ENCODE measurements at places on chromosomes 1 and 21.

- peak; percentile 59 for DNase-seq
Observed at GRCh38 chr1:151458802-151459330, 428 bp downstream of the POGZ start.

GRCh38 chr1:213680677-213681325, 307.0 kb upstream of the PROX1 start:
- no peak for DNase-seq

DNA sequence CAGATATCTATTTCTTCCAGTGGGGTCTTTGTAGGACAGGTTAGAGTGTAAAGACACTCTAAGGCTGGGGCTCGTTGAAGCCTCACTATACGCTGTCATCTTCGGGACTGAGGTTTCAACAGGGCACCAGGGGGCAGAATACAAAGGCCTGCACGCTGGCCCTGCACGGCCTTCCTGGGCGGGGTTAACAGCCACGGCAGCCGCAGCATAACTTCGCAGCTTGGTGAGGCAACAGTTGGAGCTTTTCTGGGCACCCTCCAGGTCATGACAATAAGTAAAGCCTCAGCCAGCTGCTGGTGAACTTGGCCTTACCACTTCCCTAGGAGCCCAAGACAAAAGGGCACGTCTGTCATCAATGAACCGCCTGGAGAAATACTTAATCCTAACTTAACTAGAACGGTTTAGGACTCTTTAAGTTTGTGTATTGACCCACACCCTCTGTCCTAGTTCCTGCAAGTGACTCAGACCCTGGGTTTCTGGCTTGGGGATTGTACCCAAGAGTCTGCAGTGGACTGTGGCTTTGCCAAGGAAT, 2.3 kb upstream of the RUNX1 start:
- DNase-seq: peak; percentile 58

DNA sequence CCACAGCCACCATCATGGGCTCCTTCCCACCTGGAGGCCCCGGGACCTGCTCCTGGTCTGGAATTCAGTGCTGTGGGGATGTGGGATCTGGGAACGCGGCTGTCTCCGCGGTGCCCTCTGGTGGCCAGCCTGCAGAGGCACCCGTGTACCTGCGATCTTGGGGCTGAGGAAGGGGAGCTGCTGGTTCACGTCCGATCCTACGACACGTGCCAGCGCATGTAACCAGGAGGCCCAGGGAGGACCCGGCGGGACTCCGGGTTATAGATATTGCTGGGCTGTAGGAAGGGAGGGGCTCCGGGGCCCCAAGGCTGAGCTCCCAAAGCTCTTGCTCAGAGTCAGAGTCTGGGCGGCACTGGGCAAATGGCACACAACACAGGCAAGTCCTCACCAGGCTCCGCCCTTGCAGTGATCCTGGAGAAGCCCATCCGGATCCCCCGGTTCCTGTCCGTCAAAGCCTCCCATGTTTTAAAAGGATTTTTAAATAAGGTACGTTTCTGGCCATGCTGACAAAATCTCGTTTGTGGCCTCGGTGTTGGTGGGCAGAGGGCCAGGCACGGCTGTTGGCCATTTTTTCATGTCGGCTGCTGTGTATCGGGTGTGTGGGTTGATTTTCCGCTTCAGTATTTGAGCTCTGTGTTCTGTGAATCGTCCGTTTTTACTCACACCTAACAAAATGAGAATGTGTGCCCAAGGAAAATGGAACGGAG, 20.1 kb downstream of the FAAP20 start:
- peak; percentile 78 for DNase-seq

- no peak for DNase-seq
Observed at GRCh38 chr1:24966724-24967346, 36.8 kb upstream of the RUNX3 start.

GRCh38 chr1:222301652-222302051, 246.3 kb downstream of the HHIPL2 start:
- DNase-seq: no peak

- DNase-seq: no peak
Observed at GRCh38 chr1:98503771-98504170, 157.8 kb upstream of the SNX7 start.

DNA sequence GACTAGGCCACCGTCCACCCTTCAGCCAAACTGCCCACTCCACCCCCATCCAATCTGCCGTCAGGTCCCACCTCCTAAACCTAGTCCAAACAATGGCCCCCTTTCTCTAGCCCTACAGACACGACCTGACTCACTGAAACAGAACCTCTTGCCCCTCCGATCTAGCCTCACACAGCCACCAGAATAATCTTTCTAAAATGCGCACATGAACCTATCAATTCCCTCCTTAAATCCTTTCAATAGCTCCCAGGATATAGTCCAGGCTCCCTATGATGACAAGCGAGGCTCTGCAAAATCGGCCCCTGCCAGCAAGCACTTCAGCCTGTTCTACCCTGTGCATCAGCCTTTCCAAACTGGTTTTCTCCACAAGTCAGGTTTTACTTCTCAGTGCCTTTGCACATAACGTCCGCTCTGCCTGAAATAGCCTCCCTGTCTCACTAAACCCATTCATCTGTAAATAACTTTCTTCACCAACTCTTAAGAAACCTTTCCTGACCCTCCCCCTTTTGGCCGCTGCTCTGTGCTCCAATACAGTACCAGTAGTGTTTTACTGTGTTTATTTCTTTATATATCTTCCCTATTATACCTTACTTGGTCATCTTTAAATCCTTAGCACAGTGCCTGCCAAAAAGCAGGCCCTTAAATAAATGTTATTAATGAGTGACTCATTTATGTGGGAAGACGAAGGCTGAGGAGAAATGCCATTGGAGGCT, 9.0 kb upstream of the CDC20 start:
- peak; percentile 70 for DNase-seq

GRCh38 chr1:13703558-13704490, 3.8 kb downstream of the PRDM2 start:
- DNase-seq: peak; percentile 15

DNA sequence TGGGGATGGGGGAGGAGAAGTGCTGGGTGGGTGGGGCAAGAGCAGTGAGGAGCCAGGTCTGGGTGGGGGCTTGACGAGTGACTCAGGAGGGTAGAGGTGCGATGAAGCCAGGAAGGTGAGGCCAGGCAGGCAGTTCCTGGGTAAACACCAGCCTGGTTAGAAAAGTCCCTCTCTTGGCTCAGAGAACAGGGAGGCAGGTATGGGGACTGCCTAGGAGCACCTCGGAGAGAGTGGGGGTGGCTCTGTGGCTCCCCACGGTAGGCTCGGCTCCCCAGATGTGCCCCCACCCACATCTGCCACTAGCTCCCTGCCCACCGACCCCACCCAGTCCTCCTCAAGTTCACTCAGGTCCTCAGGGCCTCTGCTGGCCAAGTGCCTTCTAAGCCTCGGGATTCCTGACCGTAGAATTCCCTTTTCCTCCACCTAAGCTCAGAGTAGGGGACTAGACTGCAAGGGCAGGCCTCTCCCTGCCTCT, 1.2 kb downstream of the HSPG2 start:
- DNase-seq: no peak

GRCh38 chr21:17779496-17779895, 39.7 kb downstream of the C21orf91 start:
- DNase-seq: no peak

DNA sequence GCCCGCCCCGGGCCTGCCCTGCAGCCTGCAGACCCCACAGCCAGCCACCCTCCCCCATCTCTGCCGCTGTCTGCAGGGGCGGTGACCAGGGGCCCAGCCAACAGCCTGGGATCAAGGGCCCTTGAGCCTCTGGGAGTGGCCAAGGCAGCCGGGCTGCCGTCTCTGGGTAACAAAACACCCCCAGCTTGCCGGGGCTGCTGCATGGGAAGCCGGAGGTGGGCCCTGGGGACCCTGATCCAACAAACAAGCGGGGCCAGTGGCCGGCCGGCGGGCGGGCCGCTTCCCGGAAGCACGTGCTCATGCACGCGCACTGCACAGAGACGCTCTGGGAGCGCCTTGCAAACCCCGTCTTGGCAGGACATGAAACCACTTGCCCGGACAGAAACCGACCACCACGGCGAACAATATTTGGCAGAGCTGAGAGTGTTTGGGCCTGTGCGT, 13.2 kb downstream of the MEGF6 start:
- no peak for DNase-seq

GRCh38 chr1:113244112-113244820, 146.0 kb upstream of the MAGI3 start:
- DNase-seq: no peak

GRCh38 chr1:6937048-6937447, 151.8 kb downstream of the CAMTA1 start:
- no peak for DNase-seq

- no peak for DNase-seq
Observed at GRCh38 chr1:204834336-204834735, 36.3 kb upstream of the NFASC start.

DNA sequence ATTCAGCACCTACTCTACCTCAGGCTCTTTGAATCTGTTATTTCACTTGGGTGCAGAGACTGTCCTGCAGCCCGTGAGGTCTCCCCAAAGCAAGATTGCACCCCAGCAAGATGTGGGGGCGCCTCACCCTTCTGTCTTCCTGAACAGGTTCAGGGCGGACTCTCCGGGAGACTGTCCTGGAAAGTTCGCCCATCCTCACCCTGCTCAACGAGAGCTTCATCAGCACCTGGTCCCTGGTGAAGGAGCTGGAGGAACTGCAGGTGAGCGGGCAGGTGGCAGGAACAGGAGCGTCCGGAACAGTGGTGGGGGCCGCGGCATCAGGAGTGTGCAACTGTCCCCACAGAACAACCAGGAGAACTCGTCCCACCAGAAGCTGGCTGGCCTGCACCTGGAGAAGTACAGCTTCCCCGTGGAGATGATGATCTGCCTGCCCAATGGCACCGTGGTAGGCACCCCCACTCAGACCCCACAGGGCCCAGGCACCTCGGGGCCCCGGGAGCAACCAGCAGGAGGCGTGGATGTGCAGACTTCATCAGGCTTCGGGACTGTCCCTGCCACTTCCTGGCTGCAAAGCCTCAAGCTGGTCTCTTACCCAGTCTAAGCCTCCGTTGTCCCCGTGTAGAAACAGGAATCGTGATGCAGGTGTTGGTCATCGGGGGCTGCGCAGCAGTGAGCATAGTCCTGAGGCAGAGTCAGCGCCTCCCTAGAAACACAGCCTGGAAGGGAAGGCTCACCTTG, 5.9 kb upstream of the MTFR1L start:
- DNase-seq: no peak

DNA sequence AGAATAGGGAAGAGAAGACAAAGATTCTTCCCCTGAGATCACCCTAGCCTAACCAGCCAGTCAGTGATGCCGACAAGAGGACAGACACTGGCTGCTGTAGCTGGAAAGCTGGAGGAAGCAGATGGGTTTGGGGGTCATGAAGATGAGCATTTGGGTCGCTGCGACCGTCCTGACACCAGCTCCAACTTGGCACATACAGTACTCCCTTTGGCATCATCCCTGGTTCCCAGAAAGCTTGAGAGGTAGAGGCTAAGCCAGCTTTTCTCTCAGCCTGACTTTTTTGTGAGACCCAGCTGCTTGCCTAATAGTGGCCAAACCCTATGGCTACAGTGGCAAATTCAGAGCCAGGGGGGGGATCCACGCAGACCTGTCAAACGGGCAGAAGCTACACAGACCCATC, 43.0 kb upstream of the IKBKE start:
- DNase-seq: no peak

DNA sequence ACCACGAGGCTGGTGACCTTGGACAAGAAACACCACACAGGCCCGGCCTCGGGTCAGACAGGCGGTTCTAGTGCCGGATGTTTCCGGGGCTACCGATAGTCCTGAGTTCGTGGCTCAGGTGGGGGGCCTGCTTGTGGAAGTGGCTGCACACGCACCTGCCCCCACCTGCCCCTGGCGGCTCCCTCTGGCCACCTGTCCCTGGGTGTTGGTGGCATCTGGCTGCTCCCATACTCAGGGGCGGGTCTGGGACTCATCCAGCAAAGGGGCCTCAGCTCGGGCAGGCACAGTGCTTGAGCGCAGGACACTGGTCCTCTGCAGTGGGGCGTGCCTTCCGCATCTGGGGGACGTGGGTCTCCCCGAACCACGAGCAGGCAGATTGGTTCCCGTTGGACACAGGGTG, 33.6 kb downstream of the TP73 start:
- no peak for DNase-seq

DNA sequence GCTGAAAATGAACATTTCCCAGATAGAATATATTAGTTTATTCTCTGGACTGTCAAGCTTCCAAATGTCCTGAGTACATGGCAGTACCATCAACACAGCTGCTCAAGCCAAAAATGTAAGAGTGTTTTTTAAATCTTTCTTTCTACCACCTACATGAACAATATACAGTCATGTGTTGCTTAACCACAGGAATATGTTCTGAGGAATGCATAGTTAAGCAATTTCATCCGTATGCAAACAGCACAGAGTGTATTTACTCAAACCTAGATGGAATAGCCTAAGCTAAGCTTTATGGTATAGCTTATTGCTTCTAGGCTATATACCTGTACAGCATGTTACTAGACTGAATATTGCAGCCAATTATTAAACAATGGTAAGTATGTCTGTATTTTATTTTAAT, 561.9 kb upstream of the ADGRL4 start:
- no peak for DNase-seq
